ENCODE measurements at places on chromosomes 2 and 18.

- H3K4me1 ChIP-seq, result peaks cover 80% of the 10 kb centered on the region
- DNase-seq, result no peak
- H3K36me3 ChIP-seq, result peaks cover 20% of the 10 kb centered on the region
- no peak overlapping the region for H3K4me3 ChIP-seq
- no peak overlapping the region for H3K27ac ChIP-seq
Measured at GRCh38 chr2:68235090-68235489, 17.2 kb downstream of the PPP3R1 start.

DNA sequence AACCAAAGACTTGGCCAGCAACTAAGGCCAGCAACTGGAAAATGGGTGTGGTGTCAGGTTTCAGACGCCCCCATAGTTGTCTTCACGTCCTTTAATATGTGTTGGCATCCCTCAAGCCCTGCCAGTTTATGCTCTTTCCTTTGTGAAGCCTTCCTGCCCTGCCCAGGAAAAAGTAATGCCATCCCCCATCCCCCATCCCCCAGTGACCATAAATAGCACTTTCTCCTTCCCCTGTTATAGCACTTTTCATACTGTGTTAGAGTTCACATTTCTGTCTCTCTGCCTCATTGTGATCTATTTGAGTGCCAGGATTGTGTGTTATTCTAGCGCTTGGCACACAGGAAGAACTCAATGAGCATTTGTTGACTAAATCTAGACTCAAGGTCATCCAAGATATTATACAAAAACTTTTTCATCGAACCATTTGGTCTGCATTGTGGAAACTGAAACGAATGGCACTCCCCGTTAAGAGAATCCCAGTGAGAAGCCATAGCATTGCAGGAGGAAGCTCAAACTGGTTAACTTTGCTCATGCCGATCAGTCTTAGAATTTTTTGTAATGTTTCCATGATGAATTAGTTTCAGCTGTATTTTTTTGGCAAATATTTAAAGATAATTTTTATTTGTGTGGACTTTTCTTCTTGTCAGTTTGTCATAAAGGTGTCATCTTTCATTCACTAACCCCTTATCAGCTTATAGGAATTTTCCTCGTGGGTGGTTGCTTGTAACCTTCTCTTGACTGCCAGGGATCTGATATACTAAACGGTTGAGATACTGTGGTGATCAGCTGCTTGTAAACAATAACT lies 15.7 kb downstream of the CRIM1 start:
- H3K4me3 ChIP-seq, result no peak overlapping the region
- no peak overlapping the region for H3K27ac ChIP-seq
- no peaks in the 10 kb centered on the region for H3K36me3 ChIP-seq
- H3K4me1 ChIP-seq, result peaks cover 23% of the 10 kb centered on the region
- no peak for DNase-seq
- peaks cover 4% of the 10 kb centered on the region for H3K27me3 ChIP-seq

DNA sequence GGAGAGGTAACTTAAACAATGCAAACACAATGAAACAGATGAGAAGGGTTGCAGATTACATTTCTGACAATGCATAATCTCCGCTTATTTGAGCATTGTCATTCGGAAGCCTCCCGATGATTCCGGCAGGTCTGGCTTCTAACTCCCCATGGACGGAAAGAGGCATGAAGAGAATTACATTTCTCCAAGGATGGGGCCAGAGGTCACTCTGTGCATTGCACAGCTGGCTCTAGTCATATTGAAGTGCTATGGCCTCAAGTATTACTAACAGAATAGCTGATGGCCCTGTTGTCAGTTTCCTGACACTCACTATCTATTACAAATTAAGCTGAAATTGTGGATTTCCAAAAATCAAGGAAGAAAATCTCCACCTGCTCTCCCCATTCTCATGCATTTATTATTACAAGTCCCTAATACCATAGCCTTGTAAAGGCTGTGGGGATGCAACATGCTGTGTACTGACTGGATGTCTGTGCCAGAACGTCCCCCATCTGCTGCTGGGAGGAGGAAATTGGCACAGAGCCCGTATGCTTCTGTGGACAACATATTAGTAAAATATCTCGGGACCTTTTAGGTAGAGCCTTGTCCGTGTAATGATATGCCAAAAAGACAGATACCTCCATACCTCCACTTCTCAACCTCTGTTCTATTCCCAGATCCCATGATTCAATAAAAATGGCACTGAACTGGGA lies 168.1 kb downstream of the SETBP1 start:
- no peak overlapping the region for H3K27ac ChIP-seq
- no peak for DNase-seq
- H3K27me3 ChIP-seq, result no peaks in the 10 kb centered on the region
- no peak overlapping the region for H3K4me3 ChIP-seq
- H3K4me1 ChIP-seq, result peaks cover 7% of the 10 kb centered on the region

GRCh38 chr2:5668682-5669250 lies 23.4 kb upstream of the SOX11 start:
- peaks cover 8% of the 10 kb centered on the region for H3K27me3 ChIP-seq
- no peak overlapping the region for H3K27ac ChIP-seq
- no peaks in the 10 kb centered on the region for H3K36me3 ChIP-seq
- no peak overlapping the region for H3K4me3 ChIP-seq
- DNase-seq, result no peak
- H3K4me1 ChIP-seq, result no peaks in the 10 kb centered on the region

- no peaks in the 10 kb centered on the region for H3K36me3 ChIP-seq
- H3K4me1 ChIP-seq, result no peaks in the 10 kb centered on the region
- DNase-seq, result no peak
- H3K4me3 ChIP-seq, result no peak overlapping the region
- H3K27me3 ChIP-seq, result no peaks in the 10 kb centered on the region
- no peak overlapping the region for H3K27ac ChIP-seq
Measured at GRCh38 chr2:75180476-75180875, 18.8 kb downstream of the TACR1 start.

DNA sequence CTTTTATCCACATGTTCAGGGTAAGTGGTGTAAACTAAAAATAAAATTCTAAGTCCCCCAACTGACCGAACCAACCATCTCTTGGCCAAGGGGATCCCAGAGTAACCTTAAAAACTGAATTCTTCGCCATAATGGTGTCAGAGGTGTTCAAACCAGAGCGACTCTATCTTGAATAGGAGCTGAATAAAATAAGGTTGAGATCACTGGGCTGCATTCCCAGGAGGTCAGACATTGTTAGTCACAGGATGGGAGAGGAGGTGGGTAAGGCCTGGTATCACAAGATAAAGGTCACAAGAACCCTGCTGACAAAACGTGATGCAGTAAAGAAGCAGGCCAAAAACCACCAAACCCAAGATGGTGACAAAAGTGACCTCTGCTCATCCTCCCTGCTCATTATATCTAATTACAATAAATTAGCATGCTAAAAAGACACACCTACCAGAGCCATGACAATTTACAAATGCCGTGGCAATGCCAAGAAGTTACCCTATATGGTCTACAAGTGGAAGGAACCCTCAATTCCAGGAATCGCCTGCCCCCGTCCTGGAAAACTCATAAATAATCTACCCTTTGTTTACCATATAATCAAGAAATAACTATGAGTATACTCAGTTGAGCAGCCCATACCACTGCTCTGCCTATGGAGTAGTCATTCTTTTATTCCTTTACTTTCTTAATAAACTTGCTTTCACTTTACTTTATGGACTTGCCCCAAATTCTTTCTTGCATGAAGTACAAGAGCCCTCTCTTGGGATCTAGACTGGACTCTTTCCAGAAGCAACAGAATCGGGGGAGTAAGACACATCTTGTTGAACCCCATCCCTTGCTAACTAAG lies 302.4 kb downstream of the STK39 start:
- no peak for DNase-seq
- no peak overlapping the region for H3K27ac ChIP-seq
- H3K36me3 ChIP-seq, result no peaks in the 10 kb centered on the region
- no peaks in the 10 kb centered on the region for H3K4me1 ChIP-seq
- peaks cover 6% of the 10 kb centered on the region for H3K27me3 ChIP-seq

All from activated CD8-positive, alpha-beta T cell treated with anti-CD3 and anti-CD28 coated beads for 36 hours (primary cell).